SK-MEL-5 (cell line): ENCODE measurements at places on chromosomes 13 and 19. TPM values are rescaled to one million over a fixed set of nuclear protein-coding genes. Genes with fewer than 3 reads are reported as not detected.

Gene EFNB2
- 0.24 and 0.45 TPM in 2 replicates for total RNA-seq

Gene SIGLECL1
- not detected in 2 replicates for total RNA-seq

DNA sequence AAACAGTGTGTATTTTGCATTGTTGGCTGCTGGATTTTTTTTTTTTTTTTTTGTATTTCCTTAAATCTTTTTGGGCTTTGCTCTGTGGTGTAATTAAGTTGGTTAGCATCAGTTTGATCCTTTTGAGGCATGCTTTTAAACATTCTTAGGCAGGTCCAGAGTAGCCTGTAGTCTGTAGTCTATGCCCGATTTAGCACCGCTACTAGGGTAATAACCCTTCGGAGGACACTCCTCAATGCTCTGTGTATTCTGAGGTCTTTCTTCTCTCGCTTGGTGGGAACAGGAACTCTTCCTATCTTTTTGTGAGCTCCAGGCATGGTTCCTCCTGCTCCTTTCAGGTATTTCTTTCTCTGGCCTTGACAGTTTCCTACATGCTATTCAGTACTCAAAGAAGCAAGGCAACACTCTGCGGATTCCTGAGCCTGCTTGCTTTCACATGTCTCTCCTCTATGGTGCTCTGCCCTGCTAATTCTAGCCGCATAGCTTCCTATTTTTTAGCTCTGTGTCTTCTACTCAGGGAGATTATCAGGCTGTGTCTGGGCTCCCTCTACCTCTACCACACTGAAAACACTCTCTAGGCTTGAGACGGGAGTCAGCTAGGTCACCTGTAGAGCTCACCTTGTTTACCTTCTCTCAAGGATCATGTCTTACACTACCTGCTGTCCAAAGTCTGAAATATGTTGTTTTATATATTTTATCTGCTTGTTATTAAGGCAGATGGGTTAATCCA, 195.1 kb downstream of the NDFIP2 start:
- peak; percentile 21 for DNase-seq

- peak; percentile 55 for DNase-seq
Measured at GRCh38 chr19:17560205-17560595, 4.8 kb downstream of the COLGALT1 start.

Gene POU4F1
- 0.85 and 1.0 TPM in 2 replicates for total RNA-seq

DNA sequence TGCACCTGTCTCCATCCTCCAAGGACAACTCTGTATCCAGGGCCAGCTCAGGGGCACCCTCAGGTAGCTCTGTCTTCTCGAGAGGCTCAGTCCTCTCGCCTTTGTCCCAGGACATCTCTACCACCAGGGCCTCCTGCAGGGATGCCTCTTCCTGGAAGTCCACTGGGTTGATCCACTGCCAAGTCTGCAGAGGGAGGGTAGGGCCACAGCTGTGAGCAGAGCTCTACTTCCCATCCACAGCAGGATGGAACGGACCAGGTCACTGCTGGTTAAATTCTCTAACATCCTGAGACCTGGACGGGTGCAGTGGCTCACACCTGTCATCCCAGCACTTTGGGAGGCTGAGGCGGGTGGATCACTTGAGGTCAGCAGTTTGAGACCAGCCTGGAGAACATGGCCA, 26.8 kb downstream of the IL12RB1 start:
- no peak for DNase-seq

- peak; percentile 72 for DNase-seq
Measured at GRCh38 chr13:78603240-78603957, at the start of gene POU4F1. TSS of gene POU4F1 (minus strand) at chr13:78603552. CDS start at chr13:78603326, 226 bp downstream.

Gene SMIM44
- total RNA-seq: not detected in 2 replicates

Gene ARL11
- total RNA-seq: not detected in 2 replicates

DNA sequence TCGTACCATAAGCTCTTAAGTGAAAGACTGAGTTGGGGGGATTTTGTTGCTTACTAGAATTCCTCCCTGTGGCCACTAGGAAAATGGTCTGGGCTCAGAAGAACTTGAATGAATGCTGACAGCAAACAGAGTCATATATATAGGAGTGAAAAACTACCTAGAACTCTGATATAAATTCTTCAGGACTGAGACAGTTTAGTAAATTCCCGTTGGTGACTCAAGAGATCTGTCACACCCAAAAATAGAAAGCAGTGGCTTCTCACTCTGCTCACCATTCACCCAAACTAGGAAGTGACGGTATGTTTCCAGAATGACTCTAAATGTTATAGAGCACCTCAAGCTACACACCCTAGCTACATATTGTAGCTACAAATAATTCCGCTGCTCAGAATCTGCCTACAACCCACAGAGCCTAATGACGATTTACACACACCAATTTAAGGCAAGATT, 116.2 kb downstream of the TBC1D4 start:
- DNase-seq: no peak

DNA sequence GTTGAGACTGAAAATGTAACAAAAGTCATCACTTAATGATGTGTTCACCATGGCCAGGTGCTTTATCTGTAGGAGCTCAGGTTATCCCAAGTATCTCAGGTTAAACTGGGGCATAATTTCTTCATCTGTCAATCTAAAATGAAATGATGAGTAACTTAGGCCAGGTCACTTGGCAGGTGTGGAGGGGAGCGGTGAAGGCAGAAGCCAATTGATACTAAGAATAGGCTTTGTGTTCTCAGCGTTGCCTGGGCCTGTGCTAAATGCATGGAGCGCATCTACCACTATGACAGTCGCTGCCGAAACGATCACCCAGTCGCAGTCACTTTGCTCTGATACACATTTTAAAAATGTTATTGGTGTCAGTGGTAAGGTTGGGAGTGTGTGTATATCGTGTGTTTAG, 91.6 kb downstream of the FGF9 start:
- DNase-seq: no peak

Gene BRSK1
- total RNA-seq: 3.3 and 3.5 TPM in 2 replicates

DNA sequence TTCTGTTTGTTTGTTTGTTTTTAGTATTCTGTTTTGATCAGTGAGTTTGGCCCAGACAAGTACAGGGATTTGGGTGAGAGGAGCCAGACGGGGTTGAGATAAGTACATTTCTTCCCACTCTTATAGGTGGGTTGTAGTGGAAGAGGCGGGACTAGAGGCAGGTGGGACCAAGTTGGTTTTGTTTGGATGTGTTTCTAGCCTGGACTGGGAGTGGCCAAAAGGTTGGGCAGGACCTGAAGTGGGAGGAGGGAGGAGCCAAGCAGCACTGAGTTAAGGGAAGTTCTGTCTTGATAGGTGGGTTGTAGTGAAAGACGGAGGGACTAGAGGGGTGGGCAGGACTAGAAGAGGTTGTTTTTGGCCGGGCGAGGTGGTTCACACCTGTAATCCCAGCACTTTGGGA, 9.0 kb downstream of the DNASE2 start:
- DNase-seq: peak; percentile 10

Gene CACNG7
- not detected in 2 replicates for total RNA-seq

DNA sequence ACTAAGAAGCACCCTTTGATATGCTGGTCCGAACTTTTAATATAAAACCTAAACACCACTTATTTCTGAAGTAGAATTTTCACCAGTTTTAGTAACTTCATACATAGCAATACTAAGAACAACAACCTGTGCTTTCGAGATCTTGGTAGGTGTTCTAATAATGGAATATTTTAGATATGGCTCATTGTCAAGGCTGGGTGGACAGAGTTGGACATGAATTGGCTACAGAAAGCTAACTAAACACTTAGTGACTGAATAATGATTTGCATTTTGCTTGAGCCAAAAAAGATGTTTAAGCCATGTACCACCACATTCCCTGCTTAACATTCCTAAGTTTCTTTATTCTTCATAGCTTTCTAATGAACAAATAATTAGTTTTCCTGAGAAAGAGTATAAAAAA, 344.3 kb upstream of the SGCG start:
- no peak for DNase-seq

DNA sequence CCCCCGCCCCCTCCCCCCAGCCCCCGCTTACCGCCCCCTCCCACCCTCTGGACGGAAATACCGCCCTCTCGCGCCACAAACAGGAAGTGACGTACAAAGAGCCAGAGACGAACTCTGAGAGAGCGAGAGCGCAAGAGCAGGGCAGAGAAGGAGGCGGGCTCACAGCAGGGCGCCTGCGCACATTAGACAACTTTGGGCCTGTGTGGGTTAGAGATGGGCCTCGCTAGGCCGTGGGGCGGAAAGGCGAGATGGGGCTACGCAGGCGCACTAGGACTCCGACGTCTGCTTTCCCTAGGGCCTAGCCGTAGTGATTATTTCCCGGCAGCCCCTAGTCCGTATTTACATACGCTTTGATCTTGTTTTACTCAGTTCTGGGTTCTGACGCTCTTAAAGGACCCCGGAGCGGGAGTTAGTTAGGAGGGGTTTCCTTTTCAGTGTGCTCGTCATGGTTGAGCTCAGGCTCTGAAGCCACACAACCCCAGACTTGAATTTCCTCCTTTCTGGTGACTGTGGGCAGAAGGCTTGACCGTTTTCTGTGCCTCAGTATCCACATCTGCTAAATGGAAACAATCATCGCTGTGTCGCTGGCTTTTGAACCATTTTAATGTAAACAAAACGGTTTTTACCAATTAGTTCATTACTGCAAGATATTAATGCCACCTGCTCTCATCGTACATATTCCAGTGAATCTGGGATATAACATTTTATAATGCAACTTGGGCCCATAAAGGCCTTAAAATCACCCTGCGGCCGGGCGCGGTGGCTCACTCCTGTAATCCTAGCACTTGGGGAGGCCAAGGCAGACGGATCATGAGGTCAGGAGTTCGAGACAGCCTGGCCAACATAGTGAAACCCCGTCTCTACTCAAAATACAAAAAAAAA, 449 bp upstream of the AKT2 start:
- DNase-seq: peak; percentile 99

Gene PTH2
- not detected in 2 replicates for total RNA-seq

Gene CCNA1
- 0.13 TPM in 1 of 2 replicates, not detected in the other for total RNA-seq

DNA sequence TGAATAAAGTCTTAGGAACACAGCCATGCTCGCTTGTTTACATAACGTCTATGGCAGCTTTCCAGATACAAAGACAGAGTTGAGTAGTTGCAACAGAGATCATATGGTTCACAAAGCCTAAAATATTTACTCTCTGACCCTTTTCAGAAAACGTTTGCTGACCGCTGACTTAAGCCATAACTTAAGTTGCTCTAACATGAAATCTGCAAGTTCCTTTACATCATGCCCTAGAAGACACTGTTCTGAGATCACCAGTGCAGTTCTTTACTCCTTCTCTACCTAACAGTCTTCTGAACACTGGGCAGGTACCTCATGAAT, 166.4 kb downstream of the DCLK1 start:
- DNase-seq: no peak

GRCh38 chr13:93624311-93624777, 397.7 kb downstream of the GPC6 start:
- no peak for DNase-seq

DNA sequence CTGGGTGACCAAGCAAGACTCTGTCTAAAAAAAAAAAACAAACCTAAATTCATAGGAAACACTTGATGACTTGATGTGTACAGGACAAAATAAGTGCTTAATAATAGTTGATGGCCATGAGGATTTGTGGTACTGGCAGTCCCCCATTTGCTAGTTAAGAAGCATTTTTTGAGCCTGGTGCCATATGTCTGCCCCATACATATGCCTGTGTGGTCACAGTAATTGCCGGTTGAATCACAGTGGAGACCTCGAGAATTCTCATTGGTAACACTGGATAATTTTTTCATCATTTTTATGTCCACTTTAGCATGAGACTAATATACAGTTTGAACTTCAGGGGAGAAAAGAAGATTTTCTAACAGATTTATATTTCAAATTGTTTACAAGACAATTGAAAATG, 79.2 kb downstream of the LRCH1 start:
- DNase-seq: no peak

DNA sequence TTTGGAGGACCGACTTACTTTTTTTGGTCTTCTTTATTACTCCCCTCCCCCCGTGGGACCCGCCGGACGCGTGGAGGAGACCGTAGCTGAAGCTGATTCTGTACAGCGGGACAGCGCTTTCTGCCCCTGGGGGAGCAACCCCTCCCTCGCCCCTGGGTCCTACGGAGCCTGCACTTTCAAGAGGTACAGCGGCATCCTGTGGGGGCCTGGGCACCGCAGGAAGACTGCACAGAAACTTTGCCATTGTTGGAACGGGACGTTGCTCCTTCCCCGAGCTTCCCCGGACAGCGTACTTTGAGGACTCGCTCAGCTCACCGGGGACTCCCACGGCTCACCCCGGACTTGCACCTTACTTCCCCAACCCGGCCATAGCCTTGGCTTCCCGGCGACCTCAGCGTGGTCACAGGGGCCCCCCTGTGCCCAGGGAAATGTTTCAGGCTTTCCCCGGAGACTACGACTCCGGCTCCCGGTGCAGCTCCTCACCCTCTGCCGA, 409 bp downstream of the FOSB start:
- DNase-seq: no peak

DNA sequence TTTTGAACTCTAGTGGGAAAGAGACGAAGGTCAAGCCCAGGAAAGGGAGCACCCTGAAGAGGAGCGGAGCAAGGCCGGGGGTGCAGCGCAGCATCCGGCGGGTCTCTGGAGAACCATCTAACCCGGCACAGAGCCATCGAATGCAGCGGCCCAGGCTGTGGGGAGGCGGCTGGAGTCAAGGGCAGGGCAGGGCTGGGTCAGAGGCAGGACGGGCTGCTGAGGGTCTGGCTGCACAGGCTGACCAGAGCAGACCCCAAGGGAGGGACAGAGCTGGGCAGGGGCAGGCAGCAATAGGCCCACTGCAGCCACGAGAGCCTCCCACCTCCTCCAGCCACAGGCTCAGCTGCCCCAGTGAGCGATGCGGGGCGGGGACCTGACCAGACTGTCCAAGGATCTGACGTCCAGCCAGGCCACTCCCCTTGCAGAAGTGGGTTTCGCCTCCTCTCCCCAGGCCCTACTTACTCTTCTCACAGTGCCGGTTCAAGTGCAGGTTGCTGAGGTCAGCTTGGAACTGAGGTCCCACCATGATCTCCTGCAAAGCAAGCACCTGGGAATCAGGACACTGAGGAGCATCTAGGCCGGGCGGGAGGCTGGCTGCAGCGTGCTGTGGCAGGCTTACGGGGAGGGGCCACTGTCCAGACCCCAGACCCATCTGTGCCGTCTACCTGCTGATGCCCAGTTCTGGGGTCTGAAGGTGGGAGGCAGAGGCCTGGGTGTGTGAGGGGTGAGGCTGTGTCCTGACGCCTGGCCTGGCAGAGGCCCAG, 19.2 kb downstream of the MIER2 start:
- DNase-seq: no peak

Gene EVI5L
- 4.8 and 7.2 TPM in 2 replicates for total RNA-seq

DNA sequence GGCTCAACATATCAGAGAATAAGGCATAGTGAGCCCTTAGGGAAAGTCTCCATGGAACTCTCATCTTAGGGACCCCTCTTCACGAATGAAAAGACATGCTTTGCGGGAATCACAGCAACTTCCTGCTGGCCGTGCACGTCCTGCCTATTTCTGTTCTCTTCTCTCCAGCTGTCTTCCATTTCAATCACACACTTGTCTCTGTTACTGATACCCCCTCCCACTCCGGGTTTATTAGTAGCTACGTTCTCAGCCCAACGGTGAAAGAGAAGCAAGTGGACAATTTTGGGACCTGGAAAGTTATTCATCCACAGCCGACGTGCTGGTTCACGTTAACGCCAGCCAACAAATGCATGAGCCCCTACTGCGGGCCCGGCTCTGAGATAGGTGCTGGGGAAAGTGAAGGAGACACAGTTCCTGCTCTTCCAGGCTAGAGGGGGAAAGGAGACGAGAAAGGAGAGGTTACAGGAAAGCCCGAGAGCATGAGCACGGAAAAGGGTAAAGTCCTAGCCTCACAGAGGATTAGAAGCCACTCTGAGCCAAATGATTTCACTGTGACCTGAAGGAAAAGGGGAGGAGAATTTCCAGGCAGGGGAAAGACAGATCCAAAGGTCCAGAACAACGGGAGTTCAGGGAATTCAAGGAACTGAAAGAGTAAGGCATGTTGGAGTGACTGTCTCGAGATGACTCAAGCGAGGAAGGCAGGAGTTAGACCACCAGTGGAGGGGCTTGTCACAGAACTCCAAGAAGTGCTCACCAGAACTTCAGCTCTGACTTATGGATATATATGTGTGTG, 81.8 kb upstream of the CLDN10 start:
- no peak for DNase-seq

GRCh38 chr19:54099190-54099902, 1.3 kb downstream of the OSCAR start:
- no peak for DNase-seq
